ENCODE measurements at places on chromosomes 12 and 14.
A peak's percentile ranks its signal among the peaks of the same experiment; 100 is the strongest.

DNA sequence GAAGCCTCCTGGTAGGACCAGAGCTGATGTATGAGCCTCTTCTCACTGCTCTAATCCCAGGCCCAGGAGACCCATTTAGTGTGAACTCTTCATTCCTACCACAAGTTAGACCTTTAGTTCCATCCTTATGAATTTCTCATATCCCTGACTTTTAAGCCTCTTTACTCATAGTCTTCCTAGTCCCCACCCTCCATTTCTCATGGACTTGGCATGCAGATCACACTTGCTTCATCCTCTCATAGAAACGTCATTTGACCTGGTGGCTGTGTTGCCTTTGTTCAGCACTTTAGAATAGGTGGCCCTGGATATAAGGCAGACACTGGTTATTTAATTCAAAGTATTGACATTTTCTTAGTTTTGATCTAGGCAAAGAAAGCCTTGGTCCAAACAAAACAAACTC, 99.5 kb downstream of the SLC16A7 start:
- no peak overlapping the region for H3K4me3 ChIP-seq
- H3K27me3 ChIP-seq, result no peaks in the 10 kb centered on the region
- DNase-seq, result peak; percentile 87
- H3K27ac ChIP-seq, result peak overlapping the region; percentile 70
- H3K36me3 ChIP-seq, result no peaks in the 10 kb centered on the region
- peaks cover 32% of the 10 kb centered on the region for H3K4me1 ChIP-seq

GRCh38 chr12:41356181-41356580, 168.1 kb downstream of the PDZRN4 start:
- H3K27ac ChIP-seq, result no peak overlapping the region
- H3K36me3 ChIP-seq, result no peaks in the 10 kb centered on the region
- no peaks in the 10 kb centered on the region for H3K4me1 ChIP-seq

GRCh38 chr14:75842551-75842950, 139.2 kb downstream of the TGFB3 start:
- H3K27me3 ChIP-seq, result no peaks in the 10 kb centered on the region
- H3K4me1 ChIP-seq, result peaks cover 14% of the 10 kb centered on the region
- H3K27ac ChIP-seq, result no peak overlapping the region

- H3K4me1 ChIP-seq, result no peaks in the 10 kb centered on the region
- H3K36me3 ChIP-seq, result no peaks in the 10 kb centered on the region
- DNase-seq, result no peak
- no peak overlapping the region for H3K4me3 ChIP-seq
Observed at GRCh38 chr12:85489194-85489593, 209.2 kb downstream of the ALX1 start.

- peak overlapping the region; percentile 70 for H3K27ac ChIP-seq
- no peak overlapping the region for H3K4me3 ChIP-seq
- H3K27me3 ChIP-seq, result no peaks in the 10 kb centered on the region
- DNase-seq, result peak; percentile 75
- peaks cover 63% of the 10 kb centered on the region for H3K4me1 ChIP-seq
Observed at GRCh38 chr12:109467978-109468676, 9.0 kb downstream of the KCTD10 start.

DNA sequence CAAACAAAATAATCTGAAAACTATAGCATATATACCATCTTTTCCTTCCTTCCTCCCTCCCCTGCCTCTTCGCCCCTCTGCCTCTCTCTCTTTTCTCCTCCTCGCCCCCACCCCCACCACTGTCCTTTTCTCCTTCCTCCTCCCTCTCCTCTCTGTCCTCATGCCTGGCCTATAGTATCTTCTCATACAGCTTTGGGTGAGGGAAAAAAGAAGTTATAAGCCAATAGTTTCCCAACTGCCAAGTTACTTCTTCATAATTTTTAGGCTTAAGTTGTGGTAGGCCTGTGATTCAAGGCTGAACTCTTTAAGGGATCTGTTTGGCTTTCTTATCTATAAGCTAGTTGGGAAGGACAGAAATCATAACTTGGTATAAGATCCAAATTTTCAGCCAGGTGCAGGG, 9.1 kb downstream of the TMED10 start:
- H3K27me3 ChIP-seq, result no peaks in the 10 kb centered on the region
- no peaks in the 10 kb centered on the region for H3K36me3 ChIP-seq
- no peak for DNase-seq
- H3K27ac ChIP-seq, result no peak overlapping the region
- H3K4me3 ChIP-seq, result no peak overlapping the region

DNA sequence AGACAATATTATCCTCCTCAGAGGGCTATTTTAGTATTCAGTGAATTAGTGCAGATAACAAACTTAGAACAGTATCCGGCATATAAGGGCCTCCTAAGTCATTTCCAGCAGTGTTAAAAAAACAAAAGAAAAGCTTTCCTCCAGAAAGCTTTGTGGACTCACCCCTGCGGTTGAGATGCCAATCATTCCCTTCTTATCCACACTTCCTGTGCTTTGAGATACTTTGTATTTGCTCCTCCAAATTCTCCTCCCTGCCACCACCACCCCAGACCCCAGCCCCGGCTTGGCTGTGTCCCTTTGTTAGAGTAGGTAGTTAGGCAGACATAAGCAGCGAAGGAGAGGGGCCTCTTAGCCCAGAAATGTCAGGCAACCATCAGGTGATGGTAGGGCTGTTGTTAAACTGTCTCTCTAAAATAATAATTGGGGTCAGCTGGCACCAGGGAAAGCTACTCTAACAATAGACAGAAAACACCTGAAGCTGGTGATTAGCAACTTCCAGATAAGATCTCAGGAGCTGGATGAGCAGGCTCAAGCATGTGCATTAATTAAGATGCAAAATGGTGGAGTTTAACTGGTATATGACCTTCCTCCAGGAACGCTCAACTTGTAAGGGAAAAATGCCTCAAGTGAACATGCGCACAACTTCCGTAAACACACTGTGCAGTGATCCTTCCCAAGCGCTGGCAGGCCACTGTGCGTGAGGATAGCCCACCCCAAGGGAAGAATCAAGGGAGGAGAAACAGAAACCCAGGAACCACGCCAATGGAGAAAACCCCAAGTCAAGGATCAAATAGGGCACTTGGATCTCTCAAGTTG, 152.1 kb upstream of the EEA1 start:
- no peaks in the 10 kb centered on the region for H3K4me1 ChIP-seq
- H3K36me3 ChIP-seq, result no peaks in the 10 kb centered on the region
- DNase-seq, result no peak
- H3K4me3 ChIP-seq, result no peak overlapping the region

DNA sequence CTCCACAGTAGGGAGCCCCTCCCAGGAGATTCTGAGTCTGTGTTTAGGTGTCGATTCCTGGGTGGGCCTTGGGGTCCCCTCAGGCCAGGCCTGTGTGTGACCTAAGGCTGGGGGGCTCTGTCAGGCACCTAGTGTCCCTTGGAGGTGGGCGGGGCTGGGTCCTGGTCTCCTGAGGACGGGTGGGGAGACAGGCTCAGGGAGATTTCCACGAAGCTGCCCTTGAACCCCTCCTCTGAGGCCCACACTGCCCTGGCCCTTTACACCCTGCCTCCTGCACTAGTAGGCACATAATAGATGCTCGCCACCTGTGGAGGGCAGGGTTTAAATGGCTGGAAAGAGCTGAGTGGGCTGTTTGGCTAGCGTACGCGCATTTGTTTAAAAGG, 32.9 kb downstream of the MEG3 start:
- no peak for DNase-seq
- H3K27ac ChIP-seq, result no peak overlapping the region
- no peaks in the 10 kb centered on the region for H3K27me3 ChIP-seq
- peaks cover 16% of the 10 kb centered on the region for H3K36me3 ChIP-seq

GRCh38 chr12:132686825-132687210, 324 bp downstream of the POLE start:
- H3K4me3 ChIP-seq, result peak overlapping the region; percentile 84
- H3K27ac ChIP-seq, result peak overlapping the region; percentile 21
- H3K27me3 ChIP-seq, result no peaks in the 10 kb centered on the region

GRCh38 chr12:82818271-82819035, 131.7 kb downstream of the TMTC2 start:
- 0 out of 2 replicates have a peak overlapping the region, but pooled peaks have one; percentile 11 for H3K27ac ChIP-seq
- H3K4me3 ChIP-seq, result no peak overlapping the region
- no peaks in the 10 kb centered on the region for H3K27me3 ChIP-seq
- peak; percentile 47 for DNase-seq

DNA sequence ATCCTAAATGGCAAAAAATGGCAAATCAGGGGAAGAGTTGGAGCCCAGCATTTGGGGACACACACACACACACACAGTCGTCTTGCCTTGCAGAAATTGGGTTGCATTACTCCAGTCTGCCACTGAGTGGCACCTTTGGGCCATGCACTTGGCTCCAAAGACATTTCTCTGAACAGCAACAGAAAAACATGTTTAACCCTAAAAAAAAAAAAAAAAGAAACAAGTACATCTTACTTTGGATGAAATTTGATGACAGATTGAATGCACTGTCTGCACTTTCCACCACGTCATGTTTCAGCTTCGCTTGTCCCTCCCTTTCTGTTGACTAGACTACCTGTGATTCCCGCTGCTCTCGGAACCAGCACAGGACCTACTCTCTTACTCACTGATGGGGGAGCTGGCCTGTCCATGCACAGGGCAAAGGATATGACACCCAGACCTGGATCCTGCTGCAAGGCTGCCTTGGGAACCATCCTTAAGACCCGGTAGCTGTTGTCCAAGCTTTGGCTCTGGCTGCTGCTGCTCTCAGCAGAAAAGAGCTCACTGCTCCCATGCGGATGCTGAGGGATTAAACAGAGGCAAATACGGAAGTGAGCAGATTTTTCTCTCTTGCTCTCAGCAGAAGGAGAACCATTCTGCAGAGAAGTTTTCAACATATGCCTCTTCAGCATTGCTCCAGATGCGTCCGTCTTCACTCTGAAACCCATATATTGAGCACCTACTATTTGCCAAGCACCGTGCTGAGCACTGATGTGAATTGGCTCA, 376.8 kb downstream of the DPF3 start:
- H3K36me3 ChIP-seq, result no peaks in the 10 kb centered on the region
- H3K4me3 ChIP-seq, result no peak overlapping the region
- H3K27ac ChIP-seq, result no peak overlapping the region
- H3K4me1 ChIP-seq, result peaks cover 15% of the 10 kb centered on the region

GRCh38 chr12:2743478-2743877, 51.3 kb upstream of the FKBP4 start:
- H3K36me3 ChIP-seq, result no peaks in the 10 kb centered on the region
- H3K4me3 ChIP-seq, result no peak overlapping the region
- H3K27me3 ChIP-seq, result peaks cover 46% of the 10 kb centered on the region
- no peak overlapping the region for H3K27ac ChIP-seq

DNA sequence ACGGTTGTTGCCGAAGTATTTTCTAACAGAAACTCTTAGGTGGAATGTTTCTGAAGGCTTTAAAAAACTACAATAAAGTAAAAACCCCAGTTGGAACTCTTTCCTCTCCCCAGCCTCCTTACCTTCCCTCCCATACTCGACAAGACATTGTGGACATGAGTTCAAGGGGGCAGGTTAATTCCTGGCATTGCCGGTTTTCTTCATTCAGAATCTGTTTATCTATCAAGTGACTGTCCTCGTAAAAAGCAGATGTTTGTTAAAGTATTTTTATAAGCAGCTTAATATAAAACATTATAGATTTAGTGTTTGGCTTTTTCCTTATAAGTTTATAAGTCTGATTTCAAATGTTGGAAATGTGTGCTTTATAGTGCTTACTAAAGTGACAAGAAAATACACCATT, 30.7 kb downstream of the PARP11 start:
- H3K27me3 ChIP-seq, result no peaks in the 10 kb centered on the region
- H3K4me3 ChIP-seq, result no peak overlapping the region
- no peak for DNase-seq
- H3K27ac ChIP-seq, result no peak overlapping the region

- H3K4me1 ChIP-seq, result peaks cover 35% of the 10 kb centered on the region
- no peak overlapping the region for H3K4me3 ChIP-seq
- DNase-seq, result no peak
- no peaks in the 10 kb centered on the region for H3K36me3 ChIP-seq
- no peaks in the 10 kb centered on the region for H3K27me3 ChIP-seq
Observed at GRCh38 chr12:68364328-68364727, 32.2 kb upstream of the MDM1 start.

DNA sequence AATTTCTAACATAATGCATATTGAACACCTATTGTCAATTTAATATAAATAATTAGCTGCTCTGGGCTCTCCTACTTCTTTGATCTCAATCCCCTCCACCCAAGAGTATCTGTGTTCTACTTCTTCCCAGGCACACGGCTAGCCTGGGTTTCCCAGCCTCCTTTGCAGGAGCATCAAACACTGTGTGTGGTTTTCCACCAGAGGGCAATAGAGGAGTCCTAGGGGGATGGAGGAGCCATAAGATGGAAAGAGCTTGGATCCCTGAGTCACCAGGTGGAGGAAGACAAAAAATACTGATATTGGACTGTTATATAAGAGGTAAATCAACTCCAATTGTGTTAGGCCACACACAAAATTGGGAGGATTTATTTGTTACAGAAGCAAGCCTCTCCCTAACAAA, 333.7 kb downstream of the GLT1D1 start:
- H3K36me3 ChIP-seq, result no peaks in the 10 kb centered on the region
- H3K4me1 ChIP-seq, result no peaks in the 10 kb centered on the region
- DNase-seq, result no peak
- H3K27ac ChIP-seq, result no peak overlapping the region
- no peaks in the 10 kb centered on the region for H3K27me3 ChIP-seq

GRCh38 chr14:22666203-22666893, 22.2 kb upstream of the OR6J1 start:
- no peak overlapping the region for H3K27ac ChIP-seq
- peaks cover 16% of the 10 kb centered on the region for H3K4me1 ChIP-seq
- no peak overlapping the region for H3K4me3 ChIP-seq
- no peaks in the 10 kb centered on the region for H3K36me3 ChIP-seq
- DNase-seq, result no peak

DNA sequence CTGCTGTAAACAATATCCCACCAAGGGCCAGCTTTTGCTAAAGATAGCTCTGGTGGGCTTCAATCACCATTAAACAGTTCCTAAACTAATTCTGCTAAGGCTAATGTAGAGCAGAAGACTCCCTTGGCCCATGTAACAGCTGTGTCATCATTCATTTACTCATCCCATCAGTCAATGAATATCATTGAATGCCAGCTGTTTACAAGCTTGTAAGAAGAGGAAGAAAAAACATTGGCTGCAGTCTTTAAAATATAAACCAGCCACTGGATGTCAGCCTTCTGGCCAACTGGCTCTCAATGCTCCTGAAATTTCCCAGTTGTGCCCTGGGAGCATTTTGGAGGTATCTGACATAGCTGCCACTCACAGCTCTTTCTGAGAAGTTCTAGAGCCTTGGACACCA, 18.0 kb upstream of the MAP3K9 start:
- DNase-seq, result peak; percentile 39
- no peak overlapping the region for H3K4me3 ChIP-seq
- no peaks in the 10 kb centered on the region for H3K36me3 ChIP-seq
- H3K27me3 ChIP-seq, result no peaks in the 10 kb centered on the region

- H3K27ac ChIP-seq, result no peak overlapping the region
- no peaks in the 10 kb centered on the region for H3K36me3 ChIP-seq
- DNase-seq, result peak; percentile 1
- H3K4me1 ChIP-seq, result no peaks in the 10 kb centered on the region
- H3K4me3 ChIP-seq, result no peak overlapping the region
Observed at GRCh38 chr12:30573145-30573544, 122.5 kb downstream of the IPO8 start.

All from GM23248 (cell line).